GM23338 (cell line): ENCODE measurements at places on chromosomes 4 and X. TPM values are rescaled to one million over a fixed set of nuclear protein-coding genes. Genes with fewer than 3 reads are reported as not detected.
A peak's percentile ranks its signal among the peaks of the same experiment; 100 is the strongest.

DNA sequence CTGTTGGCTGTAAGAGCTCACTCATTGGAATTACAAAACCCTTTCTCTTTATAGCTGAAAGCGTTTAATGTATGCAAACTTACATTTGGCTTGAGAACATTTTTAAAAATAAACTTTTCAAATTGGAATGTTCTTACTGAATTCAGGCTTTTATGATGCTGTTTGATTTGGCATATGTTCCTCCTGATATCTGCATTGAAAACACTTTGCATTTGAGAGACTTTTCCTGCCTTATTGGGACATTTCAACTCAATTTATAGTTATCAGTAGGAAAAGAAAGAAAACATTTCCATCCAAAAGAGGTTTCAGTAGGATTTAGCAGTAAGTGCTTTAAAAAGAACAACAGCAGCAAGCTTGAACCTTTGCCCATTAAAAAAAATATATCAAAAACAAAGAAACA lies 520.0 kb downstream of the IL1RAPL1 start:
- no peak for DNase-seq

DNA sequence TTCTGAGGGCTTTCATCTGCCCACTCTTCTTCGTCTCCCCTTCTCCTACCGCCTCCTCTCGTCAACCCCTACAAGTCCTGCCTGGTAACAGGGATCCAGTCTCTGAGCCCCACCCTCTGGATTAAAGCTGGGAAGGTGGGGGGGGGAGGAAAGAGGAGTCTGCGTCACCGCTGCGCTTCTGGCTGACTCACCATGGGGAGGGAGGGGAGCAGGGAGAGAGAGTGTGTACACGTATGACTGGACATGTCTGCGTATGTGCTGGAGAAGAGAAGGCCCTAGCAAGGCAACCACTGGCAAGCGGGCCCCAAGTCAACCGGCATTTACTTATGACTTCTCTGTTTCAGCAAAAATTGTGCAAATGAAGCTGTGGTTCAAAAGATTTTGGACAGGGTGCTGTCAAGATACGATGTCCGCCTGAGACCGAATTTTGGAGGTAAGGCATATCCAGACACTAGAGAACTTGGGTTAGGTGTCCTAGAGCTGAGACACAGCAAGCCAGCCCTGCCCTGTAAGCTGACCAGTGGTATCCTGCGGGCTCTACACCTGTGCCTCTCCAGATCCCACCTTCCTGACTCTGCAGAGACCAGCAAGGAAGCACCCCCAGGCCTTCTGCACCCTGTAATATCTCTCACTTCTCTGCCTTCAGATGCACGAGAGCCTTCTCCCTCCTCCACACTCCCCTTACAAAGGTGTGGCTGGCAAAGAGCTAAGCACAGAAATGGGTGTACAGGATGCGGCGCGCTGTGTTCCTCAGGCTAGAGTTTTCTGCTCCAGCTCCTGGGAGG lies 2.5 kb downstream of the GABRQ start:
- peak; percentile 10 for DNase-seq

The TLR2 gene
- 1.2 and 2.1 TPM in 2 replicates for total RNA-seq

GRCh38 chr4:106583567-106583966 lies 215.0 kb upstream of the GIMD1 start:
- DNase-seq, result peak; percentile 5

The CXCL5 gene
- 7.6 and 8.7 TPM in 2 replicates for total RNA-seq

The NUDT11 gene
- total RNA-seq, result 39.2 and 52.7 TPM in 2 replicates

- no peak for DNase-seq
These were observed 27.6 kb downstream of the MAP3K15 start for GRCh38 chrX:19487520-19488200.

GRCh38 chrX:72029483-72030411 lies 102.0 kb downstream of the RTL5 start:
- no peak for DNase-seq
